ENCODE measurements at places on chromosomes 13 and 19.
A peak's percentile ranks its signal among the peaks of the same experiment; 100 is the strongest.

DNA sequence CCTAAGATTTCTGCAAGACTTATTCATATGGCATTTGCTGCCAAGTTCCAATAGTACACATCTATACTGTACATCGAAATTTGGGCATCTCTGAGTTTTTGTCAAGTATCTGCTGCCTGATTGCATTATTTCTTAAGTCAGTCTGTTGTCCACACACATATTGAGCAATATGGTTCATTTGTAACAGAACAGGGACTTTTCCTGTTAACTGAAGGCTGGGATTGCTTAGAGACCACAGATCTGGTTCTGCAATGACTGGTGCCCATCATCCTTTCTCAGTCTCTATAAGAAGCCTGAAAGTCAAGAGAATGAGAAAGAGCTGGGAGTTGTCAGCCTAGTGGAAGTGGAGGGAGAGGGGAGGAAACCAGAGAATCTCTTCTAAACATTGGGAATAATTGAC lies 22.5 kb upstream of the MYCBP2 start:
- no peak for DNase-seq

DNA sequence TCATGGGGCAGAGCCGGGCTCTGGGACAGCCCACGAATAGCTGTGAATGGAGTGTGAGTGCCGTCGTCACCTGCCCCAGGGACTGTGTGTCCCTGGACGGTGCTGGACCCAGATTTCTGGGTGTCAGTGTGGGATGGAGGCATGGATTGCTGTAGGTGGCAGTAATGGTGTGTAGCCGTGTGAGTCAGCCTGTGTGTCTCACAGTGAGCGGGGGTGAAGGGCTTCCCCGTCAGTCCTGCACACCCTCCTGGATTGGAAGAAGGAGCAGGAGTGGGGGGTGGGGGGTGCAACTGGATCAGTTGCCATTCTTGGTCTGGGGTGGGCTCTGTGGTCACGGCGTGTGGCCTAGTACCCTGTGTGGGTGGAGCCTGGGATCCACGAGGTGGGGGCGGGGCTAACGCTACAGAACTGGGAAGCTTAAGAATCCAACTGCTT lies 6.5 kb upstream of the LTBP4 start:
- peak; percentile 53 for DNase-seq

DNA sequence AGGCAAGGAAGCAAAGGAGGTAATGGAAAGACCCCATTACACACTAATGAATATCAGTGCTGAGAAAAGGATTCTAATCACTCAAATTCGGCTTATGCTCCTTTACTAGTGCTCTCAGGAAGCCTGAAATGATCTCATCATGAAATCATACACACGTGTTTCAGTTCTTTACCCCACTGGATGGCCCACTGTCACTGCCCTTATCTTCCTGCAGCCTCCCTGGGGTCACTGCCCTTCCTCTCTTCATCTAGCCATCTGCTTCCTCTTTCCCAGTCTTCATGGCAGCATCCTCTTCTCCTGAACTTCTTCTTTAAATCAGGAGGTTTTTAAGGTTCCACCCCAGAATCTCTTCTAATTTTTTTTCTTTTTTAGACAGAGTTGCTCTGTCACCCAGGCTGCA lies 27.9 kb upstream of the EEF1AKMT1 start:
- no peak for DNase-seq

DNA sequence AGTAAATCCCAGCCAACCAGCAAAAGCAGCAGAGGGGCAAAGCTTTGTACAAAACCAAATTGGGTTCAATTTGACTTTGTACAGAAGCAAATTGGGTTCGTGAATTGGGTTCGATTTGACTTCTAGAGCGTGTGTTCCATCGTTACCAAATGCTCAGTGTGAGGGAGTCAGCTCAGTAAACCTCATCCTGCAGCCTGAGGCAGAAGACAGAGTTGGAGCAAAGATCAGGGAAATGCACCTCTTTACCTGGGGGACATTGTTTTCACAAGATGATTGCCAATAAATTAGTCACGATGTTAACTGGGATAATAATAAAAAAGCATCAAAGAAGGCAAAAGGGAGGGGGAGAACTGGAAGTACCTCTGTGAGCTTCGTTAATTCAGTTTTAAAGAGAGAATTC lies 1.5 kb downstream of the RAB20 start:
- DNase-seq = no peak

GRCh38 chr19:35029737-35030256 lies 473 bp upstream of the SCN1B start:
- no peak for DNase-seq

GRCh38 chr13:25253702-25254101 lies 33.6 kb downstream of the MTMR6 start:
- no peak for DNase-seq

DNA sequence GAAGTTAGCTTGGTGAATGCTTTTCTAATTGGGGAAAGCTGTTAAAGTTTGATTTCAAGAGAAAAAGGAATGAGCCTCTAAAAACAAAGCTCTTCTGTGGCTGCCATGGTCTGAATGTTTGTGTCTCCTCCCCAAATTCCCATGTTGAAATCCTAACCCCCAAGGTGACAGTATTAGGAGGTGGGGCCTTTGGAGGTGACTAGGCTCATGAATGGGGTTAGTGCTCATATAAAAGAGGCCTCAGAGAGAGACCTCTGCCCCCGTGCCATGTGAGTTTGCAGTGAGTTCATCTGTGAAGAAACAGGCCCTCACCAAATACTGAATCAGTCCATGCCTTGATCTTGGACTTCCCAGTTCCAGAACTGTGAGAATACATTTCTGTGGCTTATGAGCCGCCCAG lies 56.5 kb downstream of the ARHGEF7 start:
- DNase-seq = no peak

- no peak for DNase-seq
Observed at GRCh38 chr13:93289842-93290241, 63.2 kb downstream of the GPC6 start.

GRCh38 chr19:35725216-35725861 lies 7.5 kb downstream of the KMT2B start:
- DNase-seq = no peak

Data from fibroblast of skin of back (primary cell).